ENCODE measurements at places on chromosomes 6 and 20.

DNA sequence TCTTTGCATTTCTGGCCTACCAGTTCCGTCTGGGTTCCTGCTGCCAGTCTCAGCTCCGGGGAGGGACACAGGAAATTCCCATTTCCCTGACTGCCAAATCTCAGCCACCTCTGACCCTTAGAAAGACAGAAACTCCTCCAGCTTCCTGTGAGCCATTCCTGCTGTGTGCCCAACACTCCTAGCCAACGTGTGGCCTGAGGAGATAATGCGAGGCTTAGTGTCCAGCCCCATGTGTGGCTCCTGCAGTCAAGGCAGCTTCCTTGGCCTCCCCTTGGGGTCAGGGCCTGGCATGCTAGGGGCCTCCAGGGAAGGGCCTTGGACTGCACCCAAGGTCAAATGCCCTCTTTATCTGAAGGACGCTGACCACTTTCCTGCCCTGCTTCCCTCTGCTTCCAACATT is 45.1 kb downstream of the MAFB start:
- DNase-seq, result no peak

- no peak for DNase-seq
Measured at GRCh38 chr20:755941-756340, 12.4 kb downstream of the SLC52A3 start.

- DNase-seq, result no peak
Measured at GRCh38 chr6:62974452-62974851, 236.8 kb upstream of the FKBP1C start.

DNA sequence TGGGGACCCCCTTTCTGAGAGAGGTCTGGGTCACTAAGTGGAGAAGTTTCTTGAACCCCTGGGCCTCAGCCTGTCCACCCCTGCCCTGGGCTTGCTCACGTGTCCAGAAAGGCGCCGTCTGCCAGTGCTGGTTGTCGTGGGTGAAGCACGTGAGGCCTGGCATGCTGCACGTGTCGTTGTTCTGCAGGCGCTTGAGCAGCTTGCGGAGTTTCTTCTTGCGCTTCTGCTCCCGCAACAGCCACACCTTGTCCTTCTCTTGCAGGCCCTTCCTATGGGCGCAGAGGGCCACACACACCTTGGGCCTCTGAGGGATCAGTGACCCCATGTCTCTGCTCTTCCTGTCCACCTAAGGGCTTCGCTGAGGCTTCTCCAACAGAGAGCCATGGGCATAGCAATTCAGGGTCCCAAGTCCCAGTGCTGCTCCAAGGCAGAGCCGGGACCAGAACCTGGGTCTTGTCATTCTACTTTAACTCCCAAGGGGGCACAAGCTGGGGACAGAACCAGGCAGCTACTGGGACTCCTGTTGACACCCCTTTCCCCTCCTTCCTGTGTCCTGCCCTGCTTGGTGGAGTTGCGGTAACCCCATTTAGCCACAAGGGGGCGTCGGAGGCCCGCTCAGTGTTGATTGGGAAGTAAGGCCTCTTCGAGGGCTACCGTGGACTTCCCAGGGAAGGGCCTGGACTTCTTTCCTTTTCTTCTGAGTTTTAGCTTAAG is 121.8 kb downstream of the SULF2 start:
- DNase-seq, result peak; percentile 81

DNA sequence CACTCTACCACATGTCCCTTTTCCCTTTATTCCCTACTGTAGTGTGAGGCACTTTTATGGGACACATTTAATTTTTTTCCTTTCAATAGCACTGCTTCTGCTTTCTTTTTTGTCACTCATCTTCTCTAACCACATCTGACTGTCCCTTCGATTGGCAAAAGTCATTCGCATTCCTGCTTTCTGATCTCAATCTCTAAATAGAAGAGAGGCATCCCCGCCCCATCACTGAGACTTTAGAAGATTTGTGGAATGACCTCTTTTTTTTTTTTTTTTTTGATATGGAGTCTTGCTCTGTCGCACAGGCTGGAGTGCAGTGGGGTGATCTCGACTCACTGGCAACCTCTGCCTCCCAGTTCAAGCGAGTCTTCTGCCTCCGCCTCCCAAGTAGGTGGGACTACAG is 9.1 kb downstream of the ZNF292 start:
- DNase-seq, result no peak

GRCh38 chr6:98833307-98834059 is 891 bp upstream of the POU3F2 start:
- no peak for DNase-seq

- no peak for DNase-seq
Measured at GRCh38 chr6:168876956-168877355, 376.7 kb downstream of the THBS2 start.

DNA sequence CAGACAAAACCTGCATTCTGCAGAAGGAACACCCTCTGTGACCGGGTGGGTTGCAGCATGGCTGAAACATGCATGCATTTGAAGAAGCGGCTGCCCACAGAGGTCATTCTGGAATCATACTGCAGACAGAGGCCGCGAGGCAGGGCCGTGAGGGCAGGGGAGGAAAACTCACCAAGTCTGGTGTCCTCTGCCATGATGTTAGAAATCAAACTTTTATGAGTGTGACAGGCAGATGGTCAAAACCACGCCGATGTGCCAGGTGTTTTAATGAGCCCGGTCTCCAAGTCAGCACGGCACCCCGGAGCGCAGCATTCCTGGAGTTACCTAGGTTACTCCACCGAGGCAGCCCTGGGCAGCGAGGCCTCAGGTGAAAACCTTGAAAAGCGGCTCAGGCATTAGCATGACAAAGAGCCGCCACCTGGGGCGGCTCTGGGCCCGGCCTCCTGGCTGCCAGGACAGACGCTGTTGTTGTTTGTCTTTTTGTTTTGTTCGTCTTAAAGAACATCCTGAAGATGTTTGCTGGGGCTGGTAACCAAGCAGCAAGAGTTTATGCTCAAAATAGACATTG is 255.6 kb downstream of the ERMARD start:
- no peak for DNase-seq

- no peak for DNase-seq
Measured at GRCh38 chr20:45358282-45359068, 4.5 kb upstream of the SYS1 start.

- DNase-seq, result no peak
Measured at GRCh38 chr6:44851176-44851575, 463.7 kb downstream of the CDC5L start.

- DNase-seq, result no peak
Measured at GRCh38 chr20:36268440-36269342, 32.4 kb downstream of the AAR2 start.

DNA sequence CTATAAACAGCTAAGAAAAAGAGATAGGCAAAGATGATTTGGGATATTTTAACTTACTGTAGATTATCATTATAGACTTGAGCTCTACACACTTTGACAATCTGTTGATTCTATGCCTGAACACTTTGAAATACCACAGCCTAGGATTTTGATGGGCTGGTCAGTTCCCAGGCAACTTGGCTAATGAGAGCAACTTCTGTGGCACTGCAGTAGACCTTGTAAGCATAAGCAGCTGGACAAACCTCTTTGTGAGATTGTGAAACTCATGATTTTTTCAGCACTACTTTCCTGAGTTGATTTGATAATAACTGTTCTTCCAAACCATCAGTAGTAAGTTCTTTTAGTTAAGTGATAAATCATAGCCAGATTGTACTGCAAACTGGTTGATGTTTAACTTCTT is 27.1 kb upstream of the ELOVL5 start:
- no peak for DNase-seq

- DNase-seq, result no peak
Measured at GRCh38 chr20:50341880-50342637, 151.4 kb downstream of the CEBPB start.

DNA sequence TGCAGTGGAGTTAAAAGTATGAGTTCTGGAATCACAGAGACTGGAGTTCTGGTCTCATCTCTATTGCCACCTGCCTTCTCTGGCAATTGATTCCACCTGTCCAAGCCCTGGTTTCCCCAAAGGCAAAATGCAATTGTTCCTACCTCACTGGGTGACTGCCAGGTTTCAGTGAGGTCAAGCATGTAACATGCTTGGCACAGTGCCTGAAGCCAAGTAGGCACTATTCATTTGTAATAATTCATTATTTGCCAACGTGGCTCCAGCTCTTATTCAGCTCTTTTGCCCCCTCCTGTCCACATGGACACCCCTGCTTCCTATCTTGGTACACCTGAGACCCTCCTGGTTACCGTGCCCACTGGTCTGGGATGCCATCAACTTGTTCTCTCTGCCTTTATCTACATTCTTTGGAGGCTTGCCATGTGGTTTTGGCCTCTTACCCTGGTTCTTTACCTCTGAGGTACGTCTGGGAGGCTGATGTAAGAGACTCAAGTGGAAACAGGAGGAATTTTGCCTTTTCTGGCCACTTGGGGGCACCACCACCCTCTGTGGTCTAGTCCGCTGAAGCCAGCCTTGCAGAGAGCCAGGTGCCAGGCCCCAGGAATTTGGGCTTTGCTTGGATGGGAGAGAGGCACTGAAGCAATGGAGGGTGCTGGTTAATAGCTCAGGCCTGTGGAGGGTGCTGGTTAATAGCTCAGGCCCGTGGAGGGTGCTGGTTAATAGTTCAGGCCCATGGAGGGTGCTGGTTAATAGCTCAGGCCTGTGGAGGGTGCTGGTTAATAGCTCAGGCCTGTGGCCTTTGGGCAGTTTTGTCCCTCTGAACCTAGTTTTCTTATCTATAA is 1.7 kb downstream of the KCNK15 start:
- DNase-seq, result peak; percentile 86

GRCh38 chr6:118743746-118744145 is 92.4 kb upstream of the CEP85L start:
- DNase-seq, result no peak

DNA sequence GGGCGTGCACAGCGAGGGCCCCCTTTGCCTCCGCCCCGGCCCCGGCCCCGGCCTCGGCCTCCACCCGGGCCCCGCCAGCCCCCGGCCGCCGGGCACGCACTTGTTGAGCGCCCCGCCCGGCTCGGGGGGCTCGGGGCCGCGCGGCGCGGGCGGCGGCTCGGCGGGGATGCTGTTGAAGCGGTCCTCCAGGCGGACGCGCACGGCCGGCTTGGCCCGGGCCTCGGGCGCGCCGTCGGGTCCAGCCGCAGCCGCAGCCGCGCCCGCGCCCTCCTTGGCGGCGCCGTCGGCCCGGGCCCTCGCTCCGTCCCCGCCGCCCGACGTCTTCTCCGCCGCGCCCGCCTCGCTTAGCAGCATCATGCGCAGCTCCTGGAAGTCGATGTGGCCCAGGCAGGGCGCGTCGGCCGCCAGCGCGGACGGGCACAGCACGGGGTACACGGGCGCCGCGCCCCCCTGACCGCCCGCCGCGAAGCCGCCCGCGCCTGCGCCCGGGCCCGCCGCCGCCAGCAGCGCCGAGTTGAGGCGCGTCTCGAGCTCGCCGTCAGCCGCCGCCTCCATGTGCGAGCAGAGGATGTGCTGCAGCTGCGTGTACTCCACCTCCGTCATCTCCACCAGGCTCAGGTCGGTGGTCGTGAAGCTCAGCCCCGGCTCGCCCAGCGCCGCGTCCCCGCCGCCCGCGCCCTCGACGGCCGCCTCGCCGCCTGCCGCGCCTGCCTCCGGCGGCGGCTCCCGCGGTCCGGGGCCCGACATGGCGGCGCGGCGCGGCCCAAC is 514 bp downstream of the TCFL5 start:
- peak; percentile 40 for DNase-seq

- DNase-seq, result no peak
Measured at GRCh38 chr6:6439778-6440177, 119.3 kb upstream of the F13A1 start.

DNA sequence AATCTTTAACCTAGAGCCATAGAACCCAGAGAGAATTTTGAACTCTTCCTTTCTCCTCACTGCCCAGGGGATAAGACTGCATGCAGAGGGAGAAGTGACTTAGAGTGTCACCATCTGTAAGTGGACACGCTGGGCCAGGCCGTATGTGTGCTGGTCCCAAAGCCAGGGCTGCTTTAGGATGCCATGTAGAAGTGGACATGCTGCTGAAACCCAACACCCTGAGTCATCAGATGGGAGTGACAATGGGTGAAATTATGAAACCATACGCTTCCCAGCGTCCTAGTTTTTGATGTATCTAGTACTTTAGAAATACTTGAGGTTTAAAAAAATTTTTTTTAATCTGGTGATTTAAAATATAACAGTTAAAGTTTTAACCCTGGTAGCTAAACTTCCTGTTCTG is 191.1 kb downstream of the FNDC1 start:
- DNase-seq, result no peak

DNA sequence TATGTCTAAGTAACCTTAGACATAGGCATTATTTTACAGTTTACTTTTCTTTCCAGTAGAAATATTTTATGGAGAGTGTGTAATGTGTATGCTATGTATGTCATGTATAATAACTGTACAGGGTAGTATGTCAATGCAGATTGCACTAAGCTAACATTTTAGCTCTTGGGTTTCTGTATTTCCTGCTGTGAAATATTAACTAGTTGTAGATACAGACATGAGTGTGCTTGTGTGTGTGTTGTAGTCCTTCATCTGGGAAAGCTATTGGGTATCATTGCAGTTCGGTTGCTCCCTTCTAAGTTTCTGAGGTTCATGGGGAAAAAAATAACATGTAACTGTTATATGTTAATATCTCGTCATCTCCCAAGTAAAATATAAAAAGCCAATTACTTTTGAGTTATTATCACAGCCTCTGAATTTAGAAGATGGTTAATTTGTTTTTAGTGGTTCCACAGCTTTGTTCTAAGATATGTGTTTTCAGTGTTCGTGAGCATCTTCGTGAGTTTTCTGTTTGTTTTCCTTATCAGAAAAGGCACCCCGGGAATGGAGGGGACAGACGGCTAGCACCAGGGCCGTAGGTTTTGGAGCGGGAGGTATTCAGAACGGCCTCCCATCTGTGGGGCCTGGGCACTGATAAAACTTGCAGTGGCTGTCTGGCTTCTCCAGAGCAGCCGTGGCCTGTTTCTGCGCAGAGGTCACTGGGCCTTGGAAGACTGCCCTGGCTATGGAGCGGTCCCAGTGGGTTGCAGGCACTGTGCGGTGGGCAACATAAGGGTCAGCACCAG is 215.0 kb downstream of the ARID1B start:
- DNase-seq, result no peak

GRCh38 chr6:15842727-15843117 is 179.9 kb upstream of the DTNBP1 start:
- no peak for DNase-seq

DNA sequence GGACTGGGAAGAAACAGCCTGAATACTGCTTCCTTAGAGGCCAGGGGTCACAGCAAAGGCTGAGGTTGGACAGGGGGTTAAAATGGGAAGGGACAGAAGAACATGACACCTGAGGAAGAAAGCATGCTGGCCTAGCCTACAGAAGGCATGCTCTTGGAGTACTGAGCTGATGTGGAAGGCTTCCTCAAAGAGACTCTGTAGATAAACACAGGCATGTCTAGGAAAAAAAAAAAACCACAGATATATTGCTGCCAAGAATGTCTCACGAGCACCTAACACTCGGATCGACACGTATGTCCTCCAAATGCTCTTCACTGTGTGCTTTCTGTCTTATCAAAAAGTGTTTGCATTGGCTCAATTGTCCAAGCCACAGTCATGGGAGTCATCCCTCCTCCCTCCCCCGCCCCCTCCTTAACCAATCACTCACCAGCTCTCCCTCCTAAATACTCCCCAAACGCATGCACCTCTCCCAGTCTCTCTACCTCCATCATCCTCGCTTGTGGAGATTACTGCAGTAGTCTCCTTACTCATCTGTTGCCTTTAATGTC is 101.1 kb upstream of the LRFN2 start:
- DNase-seq, result no peak

Data from activated CD4-positive, alpha-beta T cell treated with anti-CD3 and anti-CD28 coated beads for 48 hours (primary cell).